ENCODE measurements at places on chromosomes 2 and 18.

- DNase-seq = no peak
Observed at GRCh38 chr2:103419506-103419905, 657.7 kb downstream of the TMEM182 start.

- DNase-seq = no peak
Observed at GRCh38 chr2:42949125-42949524, 156.7 kb upstream of the HAAO start.

DNA sequence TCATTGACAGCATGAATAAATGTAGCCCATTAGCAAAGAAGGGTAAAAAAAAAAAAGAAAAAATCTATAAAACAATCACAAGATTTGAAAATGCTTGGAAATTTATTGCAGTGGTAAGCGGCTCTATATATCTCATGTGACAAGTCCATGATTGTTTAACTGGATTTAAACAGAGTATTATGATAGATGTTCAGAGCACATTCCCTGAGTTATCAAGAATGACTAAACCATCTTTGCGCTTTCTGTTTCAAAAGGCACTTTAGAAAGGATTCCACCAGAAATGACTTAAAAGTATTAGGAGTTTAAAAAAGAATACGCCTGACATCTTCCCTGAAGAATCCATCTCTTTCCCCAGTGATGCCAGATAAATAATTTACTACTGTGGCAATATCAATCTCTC, 409.5 kb upstream of the UBE2E3 start:
- no peak for DNase-seq

DNA sequence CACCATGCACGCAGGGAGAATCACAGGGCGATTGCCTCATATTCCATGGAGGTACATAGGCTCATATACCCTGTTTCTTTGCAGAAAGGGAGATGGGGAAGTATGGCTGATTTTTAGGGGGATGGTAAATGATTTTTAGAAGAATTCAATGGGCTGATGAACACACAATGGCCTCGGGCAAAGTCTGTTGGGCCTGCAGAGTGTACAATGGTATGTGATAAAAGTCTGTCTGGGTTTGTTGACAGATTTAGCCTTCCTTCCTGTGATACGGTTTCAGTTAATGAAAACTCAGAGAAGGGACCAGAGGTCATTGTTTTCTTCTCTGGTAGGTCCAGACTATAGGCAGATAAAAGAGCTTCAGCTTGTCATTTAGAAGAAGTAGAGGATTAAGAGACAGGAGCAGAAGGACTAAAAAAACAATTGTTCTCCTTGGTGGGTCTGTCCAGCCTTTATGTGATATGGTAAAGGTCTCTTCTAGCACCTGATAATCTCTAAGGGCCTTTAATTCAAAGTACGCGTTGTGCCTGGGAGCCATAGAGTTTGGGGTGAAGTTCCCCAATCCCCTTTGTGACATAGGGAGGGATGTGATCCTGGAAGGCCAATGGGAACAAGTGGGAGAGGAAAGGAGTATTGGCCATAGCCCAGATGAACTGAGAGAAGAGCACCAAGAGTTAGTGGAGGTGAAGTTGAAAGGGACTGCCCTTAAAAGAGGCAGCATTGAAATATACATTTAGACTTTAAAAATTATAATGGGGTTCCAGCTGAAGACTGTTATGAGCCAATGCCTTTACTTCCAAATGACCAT, 107.5 kb upstream of the SERPINE2 start:
- no peak for DNase-seq

DNA sequence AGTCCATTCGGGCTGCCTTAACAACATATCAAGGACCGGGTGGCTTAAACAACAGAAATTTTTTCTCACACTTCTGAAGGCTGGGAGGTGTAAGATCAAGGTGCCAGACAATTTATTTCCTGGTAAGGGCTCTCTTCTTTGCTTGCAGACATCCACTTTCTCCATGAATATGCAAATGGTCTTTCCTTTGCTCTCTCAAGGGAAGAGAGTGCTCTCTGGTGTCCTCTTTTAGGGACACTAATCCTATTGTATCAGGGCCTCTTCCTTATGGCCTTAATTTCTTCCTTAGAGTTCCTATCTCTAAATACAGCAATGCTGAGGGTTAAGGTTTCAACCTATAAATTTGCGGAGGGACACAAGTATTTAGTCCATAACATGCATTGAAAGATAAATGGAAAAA, 770.8 kb downstream of the DSC3 start:
- DNase-seq = peak; percentile 12

DNA sequence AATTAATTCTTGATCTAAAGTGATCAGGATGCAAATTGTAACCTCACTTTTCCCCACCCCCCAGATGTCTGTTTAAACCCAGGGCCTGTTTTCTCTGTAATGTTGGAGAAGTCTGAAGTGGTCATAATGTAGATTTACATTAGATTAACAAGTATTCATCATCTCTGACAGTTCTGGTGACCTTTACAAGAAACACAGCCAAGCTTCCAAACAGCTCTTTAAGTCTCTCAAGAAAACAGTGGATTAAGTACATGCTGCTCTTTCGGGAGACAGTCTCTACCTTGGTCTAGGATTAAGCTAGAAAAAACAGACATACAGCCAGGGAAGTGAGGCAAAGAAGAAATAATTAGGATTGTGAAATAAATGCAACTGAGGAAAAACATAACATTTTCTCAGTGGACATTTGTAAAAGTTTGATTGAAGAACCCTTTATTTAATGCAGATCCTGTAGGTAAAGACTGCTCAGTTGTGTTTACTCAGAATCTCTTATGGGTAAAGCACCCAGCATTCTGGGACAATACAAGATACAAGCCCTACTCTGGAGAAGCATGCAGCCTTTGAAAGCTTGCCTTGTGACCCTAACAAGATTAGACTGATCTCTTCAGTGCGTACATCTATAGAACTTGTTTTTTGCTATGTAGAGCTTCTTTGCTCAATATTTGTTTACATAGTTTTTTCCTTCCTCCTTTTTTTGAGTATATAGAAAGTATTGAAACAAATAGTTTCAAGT, 203.9 kb downstream of the PHLPP1 start:
- no peak for DNase-seq

GRCh38 chr2:119384971-119385370, 18.2 kb downstream of the DBI start:
- peak; percentile 25 for DNase-seq

GRCh38 chr18:8362863-8363262, 246.4 kb upstream of the RAB12 start:
- DNase-seq = no peak

- DNase-seq = no peak
Observed at GRCh38 chr2:111194835-111195621, 74.3 kb downstream of the BCL2L11 start.

DNA sequence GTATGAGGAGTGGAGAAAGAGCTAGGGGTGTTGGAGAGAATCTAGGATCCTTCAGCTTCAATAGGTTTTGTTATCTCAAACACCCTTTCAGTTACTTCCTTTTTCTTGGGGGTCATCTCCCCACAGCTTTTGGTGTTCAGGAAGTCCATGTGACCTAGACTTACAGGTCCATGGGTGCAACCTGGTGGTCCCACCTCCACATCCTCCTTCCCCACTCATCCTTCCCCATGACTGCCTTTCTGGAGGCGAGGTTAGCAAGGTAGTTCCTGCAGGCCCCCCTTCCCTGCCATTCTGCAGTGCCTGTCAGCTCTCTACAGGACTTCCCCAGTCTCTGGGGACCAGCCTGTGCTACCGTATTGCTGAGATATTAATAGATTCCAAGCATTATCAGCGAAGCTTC, 107.6 kb downstream of the TMEM17 start:
- DNase-seq = no peak

GRCh38 chr2:187991389-187991788, 300.3 kb upstream of the GULP1 start:
- no peak for DNase-seq

GRCh38 chr2:111946294-111947114, 48.1 kb downstream of the MERTK start:
- peak; percentile 54 for DNase-seq

- no peak for DNase-seq
Observed at GRCh38 chr2:144692661-144693060, 172.7 kb upstream of the ZEB2 start.

GRCh38 chr18:79525556-79526467, 130.1 kb downstream of the NFATC1 start:
- no peak for DNase-seq

DNA sequence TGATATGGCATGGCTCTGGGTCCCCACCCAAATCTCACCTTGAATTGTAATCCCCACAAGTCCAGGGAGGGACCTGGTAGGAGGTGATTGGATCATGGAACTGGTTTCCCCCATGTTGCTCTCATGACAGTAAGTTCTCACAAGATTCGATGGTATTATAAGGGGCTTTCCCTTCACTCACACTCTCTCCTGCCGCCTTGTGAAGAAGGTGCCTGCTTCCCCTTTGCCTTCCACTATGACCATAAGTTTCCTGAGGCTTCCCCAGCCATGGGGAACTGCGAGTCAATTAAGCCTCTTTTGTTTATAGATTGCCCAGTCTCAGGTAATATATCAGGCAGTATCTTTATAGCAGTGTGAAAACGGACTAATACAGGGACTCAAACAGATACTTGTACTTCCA, 50.4 kb upstream of the ZNF532 start:
- no peak for DNase-seq

GRCh38 chr2:14843507-14844204, 211.1 kb downstream of the LRATD1 start:
- DNase-seq = no peak

GRCh38 chr18:62578980-62579511, 56.2 kb downstream of the ZCCHC2 start:
- DNase-seq = no peak

DNA sequence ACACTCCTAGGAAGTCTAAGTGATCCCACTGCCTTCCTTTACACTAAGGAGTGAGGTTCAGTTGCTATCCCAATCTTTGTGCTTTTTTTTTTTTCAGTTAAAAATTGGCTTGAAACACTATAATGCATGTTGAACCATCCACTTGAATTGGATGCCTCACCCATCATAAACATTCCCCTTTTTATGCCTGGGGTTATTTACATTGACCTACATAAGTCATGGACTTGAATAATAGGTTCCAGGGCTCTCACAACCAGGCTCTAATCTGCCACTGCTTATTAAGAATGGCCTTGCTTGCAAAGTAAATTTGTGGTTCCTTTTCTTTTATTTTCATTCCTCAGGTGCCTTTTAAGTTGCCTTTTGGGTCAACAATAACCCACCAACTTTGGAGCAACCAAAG, 236.1 kb upstream of the MEIS1 start:
- no peak for DNase-seq

DNA sequence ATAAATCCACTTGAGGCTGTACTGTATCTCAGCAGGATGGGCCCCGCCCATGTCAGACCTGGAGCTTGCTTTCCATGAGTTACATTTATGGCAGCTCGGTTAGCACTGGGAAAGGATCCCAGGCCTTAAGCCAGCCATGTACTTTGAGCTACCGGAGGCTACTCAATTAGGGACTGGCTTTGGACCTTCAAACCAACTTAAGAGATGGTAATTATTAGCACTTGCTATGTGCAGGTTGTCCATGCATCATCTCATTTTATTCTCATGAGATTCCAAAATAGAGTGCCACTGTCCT, 64.4 kb downstream of the ACTR2 start:
- no peak for DNase-seq

GRCh38 chr18:46705521-46705920, 48.5 kb upstream of the LOXHD1 start:
- no peak for DNase-seq

- no peak for DNase-seq
Observed at GRCh38 chr2:131067465-131068125, 25.7 kb downstream of the FAM168B start.

GRCh38 chr2:112182581-112183034, 44.4 kb downstream of the FBLN7 start:
- DNase-seq = peak; percentile 87

DNA sequence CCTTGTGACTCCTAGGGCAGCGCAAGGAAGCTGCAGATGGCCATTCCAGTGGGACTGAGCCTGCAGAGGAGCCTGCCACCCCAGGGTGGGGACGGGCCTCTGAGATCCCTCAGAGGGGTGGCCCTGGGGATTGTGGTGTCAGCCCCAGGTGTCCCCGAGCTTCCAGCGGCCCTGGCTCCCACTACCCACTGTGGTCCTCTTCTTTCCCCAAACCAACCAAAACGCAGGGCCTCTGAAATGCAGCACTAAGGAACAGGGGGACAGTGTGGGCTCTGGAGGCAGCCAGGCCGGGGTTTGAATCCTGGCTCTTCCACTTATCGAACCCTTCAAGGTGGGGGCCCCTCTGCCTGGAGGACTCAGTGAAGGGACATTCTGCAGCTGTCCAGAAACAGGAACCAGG, 32.7 kb downstream of the ATOH8 start:
- DNase-seq = no peak

DNA sequence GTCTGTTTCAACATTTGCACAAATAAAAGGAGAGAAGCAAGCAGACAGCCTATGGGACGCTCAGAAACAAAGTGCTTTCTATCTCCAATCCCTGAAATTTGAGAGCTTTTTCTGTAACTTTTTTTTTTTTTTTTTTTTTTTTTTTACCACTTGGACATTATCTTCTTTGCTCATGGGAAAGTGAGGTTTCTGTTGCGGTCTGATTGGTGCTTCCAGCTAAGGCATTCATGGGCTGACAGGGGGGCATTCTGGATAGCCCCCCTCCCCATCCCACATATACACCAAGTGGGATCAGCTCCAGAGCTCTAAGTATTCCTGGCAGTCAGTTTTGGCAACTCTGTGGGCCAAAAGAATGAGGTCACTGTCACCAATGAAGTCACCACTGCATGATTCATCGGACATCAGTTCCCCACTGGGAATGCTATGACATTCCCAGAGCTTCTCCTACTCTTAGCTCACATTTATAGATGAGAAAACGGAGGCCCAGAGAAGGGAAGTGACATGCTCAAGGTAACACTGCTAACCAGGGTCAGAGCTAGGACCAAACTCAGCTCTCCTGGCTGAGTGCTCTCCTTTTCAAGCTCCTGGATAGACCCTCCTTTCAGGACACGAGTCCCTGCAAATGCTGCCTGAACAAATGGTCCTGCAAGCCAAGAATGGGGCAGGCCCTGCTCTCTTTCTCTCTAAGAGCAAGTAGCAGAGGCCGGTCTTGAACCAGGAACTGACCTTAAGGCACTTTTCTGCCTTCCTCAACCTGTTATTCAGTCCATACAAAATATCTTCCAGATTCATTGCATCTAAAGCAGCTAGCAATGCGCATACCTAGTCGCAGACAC, 61.3 kb downstream of the TMEM247 start:
- DNase-seq = no peak

GRCh38 chr18:76274468-76275289, 220.4 kb downstream of the ZNF516 start:
- DNase-seq = peak; percentile 14

DNA sequence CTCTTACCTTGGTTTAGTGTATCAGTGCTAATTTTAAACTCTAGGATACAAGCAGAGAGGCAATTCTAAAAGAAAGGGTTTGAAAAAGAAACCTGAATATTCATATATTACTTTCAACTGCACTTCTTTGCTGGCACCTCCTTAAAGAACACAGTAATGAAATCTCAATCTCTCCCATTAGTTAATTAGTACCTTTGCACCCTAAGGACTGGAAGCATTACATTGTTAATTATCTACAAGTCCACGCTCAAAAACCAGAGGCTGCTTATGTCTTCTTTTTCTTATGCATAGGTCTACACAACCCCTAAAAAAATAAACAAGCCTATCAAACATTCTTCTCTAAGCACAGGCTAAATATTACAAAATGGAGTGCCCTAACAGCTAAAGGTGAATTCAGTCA, 20.2 kb downstream of the EPHA4 start:
- DNase-seq = no peak

GRCh38 chr18:21099442-21099841, 12.2 kb downstream of the ROCK1 start:
- DNase-seq = no peak
